ENCODE measurements at places on chromosomes 1 and 21.
A peak's percentile ranks its signal among the peaks of the same experiment; 100 is the strongest.

DNA sequence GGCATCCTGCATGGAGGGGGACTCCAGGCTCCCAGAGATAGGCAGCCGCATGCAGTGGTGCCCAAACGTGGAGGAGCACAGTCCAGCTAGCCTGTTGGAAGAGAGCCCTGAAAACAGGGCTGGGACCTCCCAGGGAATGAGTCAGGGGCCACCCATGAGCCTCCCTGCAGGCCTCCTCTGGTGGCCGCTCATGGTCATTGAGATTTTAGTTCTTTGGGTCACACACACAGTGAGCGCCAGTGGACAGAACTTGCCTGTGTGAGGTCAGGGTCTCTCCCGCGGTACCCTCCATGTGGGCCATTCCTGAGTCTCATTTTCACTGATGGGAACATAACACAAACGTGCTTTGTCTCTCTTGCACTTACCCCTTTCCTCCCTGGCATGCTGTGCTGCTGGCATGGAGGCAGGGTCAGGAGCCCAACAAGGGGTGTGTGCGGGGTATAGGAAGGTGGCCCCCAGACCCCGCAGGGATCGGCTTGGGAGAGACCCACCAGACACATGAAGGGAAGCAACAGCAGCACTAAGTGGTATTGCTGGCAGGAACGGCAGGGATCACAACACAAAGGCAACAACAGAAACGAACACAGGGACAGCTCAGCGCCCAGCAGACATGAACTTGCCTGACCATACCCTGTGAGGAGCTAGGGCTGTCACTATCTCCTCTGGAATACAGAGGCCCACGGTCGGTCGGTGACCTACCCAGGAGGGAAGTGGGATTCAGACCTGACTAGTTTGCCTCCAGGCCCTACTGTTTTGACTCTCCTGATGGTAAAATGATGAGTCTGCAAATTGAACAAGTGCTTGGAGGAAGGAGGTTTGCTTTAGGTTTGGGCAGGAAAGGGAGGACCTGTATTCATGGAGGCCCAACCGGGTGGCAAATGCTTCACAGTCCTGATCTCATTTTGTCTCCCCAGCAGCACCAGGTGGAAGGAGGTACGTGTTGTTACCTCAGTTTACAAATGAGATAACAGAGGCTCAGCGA, 31.8 kb downstream of the ABCG1 start:
- no peak for DNase-seq

GRCh38 chr1:212256369-212256768, 28.8 kb upstream of the PPP2R5A start:
- no peak for DNase-seq

- no peak for DNase-seq
These were observed 4.1 kb downstream of the CDC42BPA start for GRCh38 chr1:227314014-227314848.

GRCh38 chr21:14223365-14223764, 7.4 kb downstream of the RBM11 start:
- DNase-seq, result no peak

- DNase-seq, result peak; percentile 86
These were observed 78.9 kb downstream of the SLC66A1 start for GRCh38 chr1:19390901-19391595.

- DNase-seq, result no peak
These were observed 51.2 kb downstream of the TRAF5 start for GRCh38 chr1:211377539-211378450.

Data from fibroblast of the conjunctiva (primary cell).